ELR (cell line): ENCODE measurements at places on chromosomes 1 and 21.

GRCh38 chr1:176987016-176987415, 177.5 kb downstream of the ASTN1 start:
- DNase-seq: no peak

GRCh38 chr1:24338447-24338846, 19.3 kb downstream of the GRHL3 start:
- DNase-seq: no peak

- DNase-seq: no peak
Observed at GRCh38 chr21:26539566-26539965, 33.5 kb downstream of the CYYR1 start.

- peak; percentile 40 for DNase-seq
Observed at GRCh38 chr1:204065174-204065985, 7.5 kb upstream of the SOX13 start.

DNA sequence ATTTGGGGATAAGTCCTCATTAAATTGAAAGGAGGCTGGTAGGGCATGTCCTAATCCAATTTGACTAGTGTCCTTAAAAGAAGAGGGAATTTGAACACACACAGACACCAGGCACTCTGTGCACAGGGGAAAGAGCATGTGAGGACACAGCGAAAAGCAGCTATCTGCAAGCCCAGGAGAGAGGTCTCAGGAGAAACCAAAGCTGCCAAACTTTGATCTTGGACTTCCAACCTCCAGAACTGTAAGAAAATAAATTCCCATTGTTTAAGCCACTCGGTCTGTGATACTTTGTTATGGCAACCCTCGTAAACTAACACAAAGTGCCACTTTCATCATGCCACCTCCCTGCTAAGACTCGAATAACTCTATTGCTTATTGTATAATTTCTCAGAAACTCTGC, 13.8 kb downstream of the PLA2G4A start:
- no peak for DNase-seq

DNA sequence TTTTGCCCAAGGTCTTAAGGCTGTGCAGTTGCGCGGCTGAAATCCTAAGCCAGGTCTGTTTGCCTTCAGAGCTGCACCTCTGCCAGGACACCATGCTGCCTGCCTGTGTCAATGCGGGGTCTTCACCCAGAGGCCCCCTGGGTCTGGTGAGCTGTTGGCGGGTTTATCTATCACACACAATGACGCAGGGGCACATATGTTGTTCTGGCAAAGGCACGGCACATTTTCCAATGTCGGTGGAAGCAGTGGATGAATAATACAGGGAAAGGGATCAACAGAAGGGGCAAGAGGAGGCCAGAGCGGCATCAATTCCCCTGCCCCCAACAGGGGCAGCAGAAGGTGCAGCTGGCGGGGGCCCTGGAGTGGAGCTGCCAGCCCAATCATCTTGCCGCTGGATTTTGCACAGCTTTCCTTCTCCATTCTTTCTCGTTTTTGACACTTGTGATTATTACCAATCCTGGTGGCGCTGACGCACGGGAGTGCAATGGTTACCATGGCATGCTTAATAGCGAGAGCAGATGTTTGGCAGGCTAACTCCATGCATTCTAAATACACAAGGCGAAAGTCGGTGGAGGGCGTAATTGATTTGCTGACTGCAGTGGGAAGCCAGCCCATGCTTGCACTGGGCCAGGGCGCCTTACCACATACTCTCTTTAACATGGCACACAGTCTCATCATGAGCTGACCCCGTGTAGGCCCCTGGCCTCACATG, 45.8 kb upstream of the CYP2J2 start:
- no peak for DNase-seq
